ENCODE measurements at places on chromosomes 5 and 9.

- DNase-seq, result peak; percentile 18
These were observed 269.9 kb upstream of the PAPPA start for GRCh38 chr9:115883467-115884329.

- no peak for DNase-seq
These were observed 25.0 kb upstream of the OCLN start for GRCh38 chr5:69467442-69468225.

DNA sequence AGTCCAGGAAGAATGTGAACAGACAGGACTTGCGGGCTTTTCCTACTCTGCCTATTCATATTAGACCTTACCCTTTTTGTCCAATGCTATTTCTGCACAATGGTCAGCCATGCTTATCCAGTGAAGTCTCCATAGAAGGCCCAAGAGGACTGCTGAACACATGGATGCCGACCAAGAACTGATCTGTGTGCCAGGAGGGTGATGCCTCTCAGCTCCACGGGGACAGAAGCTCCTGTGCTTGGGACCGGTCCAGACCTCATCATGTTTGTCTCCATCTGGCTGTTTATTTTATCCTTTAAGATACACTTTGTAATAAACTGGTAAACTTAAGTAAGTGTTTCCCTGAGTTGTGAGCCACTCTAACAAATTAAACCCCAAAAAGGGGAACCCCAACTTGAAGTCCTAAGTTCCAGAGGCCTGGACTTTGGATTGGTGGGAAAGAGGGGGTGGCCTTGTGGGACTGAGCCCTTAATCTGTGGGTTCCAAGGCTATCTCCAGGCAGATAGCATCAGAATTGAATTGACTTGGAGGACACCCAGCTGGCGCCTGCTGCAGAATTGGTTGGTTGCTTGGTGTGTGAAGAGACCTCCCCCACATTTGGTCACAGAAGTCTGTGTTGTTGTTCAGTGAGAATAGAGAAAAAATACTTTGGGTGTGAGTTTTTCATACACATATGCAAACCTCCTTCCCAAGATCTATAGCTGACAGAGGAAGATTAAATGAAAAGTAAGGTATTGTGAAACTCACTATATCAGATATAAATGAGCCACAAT is 57.9 kb upstream of the ANKH start:
- no peak for DNase-seq

DNA sequence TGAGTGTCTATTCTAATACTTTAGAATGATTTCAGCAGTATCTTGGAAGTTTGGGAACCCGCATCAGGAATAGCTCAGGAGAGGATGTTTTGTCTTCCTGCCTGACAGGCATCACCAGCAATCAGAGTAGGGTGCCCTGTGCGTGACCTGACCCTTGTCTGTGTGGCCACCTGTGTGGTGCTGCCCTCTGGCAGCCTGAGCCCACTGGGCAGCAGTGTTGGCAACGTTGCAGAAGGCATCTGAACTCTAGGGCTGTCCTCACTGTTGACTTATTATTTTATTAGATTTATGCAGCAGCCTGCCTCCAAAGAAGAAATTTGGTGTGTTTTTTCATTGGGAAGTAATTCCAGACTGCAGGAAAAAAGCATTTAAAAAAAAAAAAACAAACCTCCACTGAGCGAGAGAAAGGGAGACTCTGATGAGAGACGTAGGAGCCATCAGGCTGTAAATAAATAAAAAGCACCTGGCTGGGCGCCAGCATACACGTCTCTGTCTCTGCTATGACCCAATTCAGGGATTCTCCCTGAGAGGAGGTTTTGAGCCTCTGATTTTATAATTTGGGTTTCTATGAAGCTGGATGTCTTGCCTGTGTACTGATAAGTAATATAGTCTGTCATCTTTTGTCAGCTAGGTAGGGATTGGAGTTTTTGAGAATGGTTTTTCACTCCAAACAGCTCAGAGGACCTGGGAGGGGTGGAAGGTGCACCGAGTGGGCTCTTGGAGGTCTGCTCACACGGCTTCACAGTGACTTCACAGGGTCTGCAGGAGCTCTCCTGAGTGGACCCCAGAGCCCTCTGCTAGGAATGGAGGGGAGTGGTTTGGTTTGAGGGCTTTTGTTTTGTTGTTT is 49.0 kb downstream of the FAM78A start:
- no peak for DNase-seq

DNA sequence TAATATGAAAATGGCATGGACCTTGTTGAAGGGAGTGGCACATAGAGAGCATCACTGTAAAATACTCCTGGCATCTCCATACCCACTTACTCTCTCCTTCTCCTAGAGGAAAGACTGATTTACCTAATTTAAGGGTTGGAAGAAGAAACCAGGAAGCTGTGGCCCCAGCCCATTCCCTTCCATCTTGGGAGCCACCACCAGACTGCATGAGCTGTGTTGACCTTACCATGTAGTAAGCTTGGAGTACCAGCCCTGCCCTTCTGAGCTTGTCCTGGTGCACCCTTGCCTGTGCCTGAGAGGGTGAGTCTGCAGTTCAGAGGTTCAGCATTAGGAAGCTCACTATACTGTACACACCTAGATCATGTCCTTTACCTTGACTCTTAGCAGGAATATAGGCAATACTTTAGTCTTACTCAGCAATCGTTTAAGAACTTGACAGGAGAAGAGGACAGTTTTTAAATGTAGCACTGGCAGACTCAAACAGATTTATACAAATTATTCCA is 35.7 kb upstream of the HMGCS1 start:
- no peak for DNase-seq

- DNase-seq, result no peak
These were observed 411.5 kb downstream of the RASEF start for GRCh38 chr9:82651474-82651873.

GRCh38 chr5:142720641-142721271 is 34.9 kb upstream of the FGF1 start:
- no peak for DNase-seq

DNA sequence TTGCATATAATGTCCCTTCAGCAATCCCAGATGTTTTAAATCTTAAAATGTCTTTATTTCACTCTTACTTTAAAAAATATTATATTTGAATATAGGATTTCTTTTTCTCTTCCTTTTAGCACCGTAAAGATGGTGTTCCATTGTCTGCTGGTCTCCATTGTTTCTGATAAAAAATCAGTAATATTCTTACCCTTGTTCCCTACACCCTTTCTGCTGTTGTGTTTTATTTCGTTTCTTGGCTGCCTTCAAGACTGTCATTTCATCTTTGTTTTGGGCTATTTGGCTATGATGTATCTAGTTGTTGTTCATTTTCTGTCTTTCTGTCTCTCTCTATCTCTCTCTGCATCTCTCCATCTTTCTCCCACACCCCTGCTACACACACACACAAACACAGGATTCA is 197.9 kb downstream of the IRX2 start:
- DNase-seq, result no peak

GRCh38 chr5:129972465-129973141 is 68.3 kb downstream of the CHSY3 start:
- DNase-seq, result no peak

- no peak for DNase-seq
These were observed 6.4 kb downstream of the SPINK4 start for GRCh38 chr9:33246269-33246860.

DNA sequence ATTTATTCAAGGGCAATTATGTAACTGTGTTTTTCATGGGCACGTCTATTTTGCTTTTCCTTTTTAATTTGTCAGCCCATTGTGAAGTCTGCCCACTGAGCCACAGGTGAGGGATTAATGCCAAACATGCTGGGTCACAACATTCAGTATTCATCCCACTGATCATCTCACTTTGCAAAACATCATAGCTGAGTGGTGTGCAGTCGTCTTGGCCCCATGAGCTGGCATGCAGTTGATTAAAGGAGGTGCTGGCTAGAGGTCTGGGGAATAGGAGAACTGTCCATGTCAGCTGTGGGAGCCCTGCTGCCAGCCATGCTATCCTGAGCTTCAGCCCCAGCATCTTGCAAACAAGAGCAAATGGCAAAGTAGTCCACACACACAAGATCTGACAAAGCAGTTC is 11.7 kb upstream of the ESM1 start:
- no peak for DNase-seq

DNA sequence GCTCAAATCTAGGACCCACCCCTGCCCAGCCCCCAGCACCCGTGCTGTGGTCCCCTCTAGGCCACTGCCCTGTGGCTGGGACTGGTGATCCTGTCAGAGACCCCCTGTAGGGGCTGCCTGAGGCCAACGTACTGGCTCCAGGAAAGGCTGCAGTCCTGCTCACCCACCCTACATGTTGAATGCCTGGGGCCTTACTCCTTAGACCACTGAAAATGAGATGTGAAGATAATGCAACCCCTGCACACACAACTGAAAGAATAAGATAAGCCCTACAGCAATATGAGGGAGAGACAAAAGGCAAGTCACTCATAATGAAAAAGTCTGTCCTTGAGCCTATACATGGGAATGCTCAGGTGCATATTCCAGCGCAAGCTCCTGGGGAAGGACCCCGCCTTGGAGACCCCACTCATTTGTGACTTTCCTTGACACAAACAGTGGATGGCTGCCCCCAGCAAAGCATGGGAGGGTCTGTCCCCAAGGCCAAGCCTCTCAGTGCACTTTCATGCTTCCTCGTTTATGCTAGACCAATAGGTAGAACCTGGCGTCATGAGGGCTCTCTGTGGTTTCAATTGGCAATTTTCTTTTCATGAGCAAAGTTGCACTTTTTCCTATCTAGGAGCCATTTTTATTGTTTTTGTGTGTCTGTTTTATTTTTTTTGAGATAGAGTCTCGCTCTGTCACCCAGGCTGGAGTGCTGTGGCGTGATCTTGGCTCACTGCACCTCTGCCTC is 12.5 kb upstream of the WNK2 start:
- DNase-seq, result no peak

- DNase-seq, result no peak
These were observed 6.4 kb upstream of the MEF2C start for GRCh38 chr5:88889189-88890069.

DNA sequence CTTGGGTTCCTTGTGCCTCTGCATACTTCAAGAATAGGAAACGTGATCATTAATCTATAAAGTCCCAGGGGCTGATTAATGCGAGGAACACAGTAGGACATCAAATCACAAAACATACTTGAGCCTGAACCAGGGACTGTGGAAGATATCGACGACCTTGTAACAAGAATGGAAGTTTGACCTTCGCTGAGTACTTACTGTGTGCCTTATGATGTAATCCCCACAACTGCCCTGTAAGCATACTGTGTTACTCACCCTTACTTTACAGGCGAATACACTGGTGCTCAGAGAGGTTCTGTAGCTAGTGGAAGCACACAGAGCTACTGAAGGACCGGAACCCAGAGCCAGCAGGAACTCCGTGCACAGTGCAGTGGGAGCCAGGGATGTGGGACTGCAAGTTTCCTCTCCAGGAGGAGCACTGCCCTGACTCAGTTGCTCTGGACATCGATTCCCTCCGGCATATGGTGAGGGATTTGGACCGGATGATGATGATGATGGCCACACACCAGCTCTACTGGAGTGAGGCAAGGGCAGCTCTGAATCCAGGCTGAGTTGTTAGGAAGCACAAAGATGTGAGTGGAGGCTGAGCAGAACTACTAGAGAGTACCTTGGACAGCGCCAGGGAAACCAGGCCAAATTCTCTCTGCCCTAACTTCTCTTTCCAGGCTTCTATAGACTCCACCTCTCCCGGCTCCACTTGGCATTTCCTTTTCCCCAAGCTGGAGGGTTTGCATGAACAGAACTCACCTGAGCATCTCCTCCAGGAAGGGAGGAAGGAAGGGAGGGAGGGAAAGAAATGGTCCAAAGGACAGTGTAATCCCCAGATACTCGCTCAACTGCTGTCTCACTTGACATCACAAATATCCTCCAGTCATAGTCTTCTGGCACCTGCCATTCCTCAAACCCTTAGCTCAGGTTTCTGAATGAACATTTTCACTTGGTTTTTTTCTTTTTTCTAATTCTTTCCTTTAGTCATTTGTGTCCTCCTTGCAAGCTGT is 1.5 kb upstream of the GABBR2 start:
- DNase-seq, result no peak

GRCh38 chr5:594226-594860 is 17.8 kb upstream of the CEP72 start:
- DNase-seq, result no peak

Measured in neuronal stem cell (in vitro differentiated cells).